ENCODE measurements at places on chromosomes 4 and X.
A peak's percentile ranks its signal among the peaks of the same experiment; 100 is the strongest.

GRCh38 chr4:84529169-84529751 lies 30.2 kb upstream of the NKX6-1 start:
- DNase-seq: peak; percentile 77

GRCh38 chr4:84750260-84750959 lies 167.5 kb downstream of the CDS1 start:
- DNase-seq: peak; percentile 83

- DNase-seq: no peak
Observed at GRCh38 chrX:100911731-100912130, 17.0 kb downstream of the XKRX start.

DNA sequence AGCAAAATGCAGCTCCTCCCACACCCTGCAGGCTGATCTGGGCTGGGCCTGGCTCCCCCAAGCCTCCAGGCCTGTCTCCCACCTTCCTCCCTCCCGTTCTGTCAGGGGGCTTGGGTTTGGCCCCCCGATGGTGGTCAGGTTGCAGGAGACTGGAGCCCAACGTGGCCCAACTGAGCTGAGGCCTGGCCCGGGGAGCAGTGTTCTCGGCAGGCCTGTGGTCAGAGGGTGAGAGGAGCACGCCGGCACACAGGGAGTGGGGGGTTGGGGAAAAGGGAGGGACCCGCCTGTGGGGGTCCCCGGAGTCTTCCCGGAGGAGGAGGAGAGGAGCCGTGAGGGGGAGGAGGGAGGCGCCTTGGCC lies 43.2 kb upstream of the NKX1-1 start:
- no peak for DNase-seq

DNA sequence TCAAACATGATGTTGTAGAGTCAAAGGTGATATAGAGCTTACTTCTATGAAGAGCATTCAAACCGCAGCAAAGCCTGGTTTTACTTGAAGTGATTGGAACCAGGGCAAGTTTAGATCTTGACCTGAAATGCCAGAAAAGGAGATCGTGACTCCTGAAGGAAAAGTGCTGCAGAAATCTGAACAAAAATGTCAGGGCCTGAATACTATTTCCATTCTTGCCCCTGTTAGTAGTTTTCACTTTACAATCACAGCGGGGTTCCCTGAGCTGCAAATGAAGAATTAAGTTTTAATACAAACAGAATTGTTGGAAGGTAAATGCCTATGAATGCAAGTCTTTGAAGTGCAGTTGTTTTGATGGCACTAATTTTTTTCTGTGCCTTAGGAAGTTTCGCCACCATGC lies 4.1 kb downstream of the SLIT2 start:
- peak; percentile 46 for DNase-seq

DNA sequence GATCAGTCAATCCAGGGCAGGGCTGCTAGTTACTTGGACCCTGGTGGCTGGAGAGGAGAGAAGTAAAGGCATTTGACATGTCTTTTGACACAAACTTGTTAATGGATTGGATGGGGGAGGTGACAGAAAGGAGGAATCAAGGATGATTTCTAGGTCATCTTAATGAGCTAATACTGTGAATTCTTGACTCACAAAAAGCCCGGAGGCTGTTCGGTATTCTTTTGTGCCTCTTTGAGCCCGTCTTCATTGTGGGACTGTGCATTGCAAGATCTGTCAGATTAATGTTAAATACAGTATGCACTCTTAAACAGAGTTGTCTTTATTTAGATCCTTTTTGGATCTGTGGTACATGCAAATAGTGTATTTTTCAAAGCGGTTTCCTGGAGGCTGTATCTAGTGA lies 25.1 kb downstream of the POLA1 start:
- no peak for DNase-seq

GRCh38 chr4:1045193-1045594 lies 33.8 kb downstream of the FGFRL1 start:
- DNase-seq: no peak

GRCh38 chrX:96997196-96997595 lies 113.5 kb downstream of the RPA4 start:
- no peak for DNase-seq

DNA sequence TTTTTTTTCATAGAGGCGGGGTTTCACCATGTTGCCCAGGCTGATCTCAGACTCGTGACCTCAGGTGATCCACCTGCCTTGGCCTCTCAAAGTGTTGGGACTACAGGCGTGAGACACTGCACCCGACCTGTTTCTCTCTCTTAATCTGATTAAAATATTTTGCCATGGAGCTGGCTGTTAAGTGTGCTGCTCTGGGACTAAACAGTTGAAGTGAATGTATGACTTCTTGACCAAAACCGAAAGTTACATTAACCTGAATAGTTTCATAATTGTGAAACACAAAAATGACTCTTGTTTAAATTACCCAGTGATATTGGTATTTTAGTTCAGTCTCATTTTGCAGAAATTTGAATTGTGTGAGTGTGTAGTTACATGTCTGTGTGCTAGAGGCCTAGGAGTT lies 2548.6 kb downstream of the PCDH7 start:
- no peak for DNase-seq

- no peak for DNase-seq
Observed at GRCh38 chr4:95263391-95263790, 285.4 kb downstream of the UNC5C start.

- DNase-seq: peak; percentile 37
Observed at GRCh38 chr4:8101213-8102075, 57.2 kb downstream of the ABLIM2 start.
